CD4-positive, alpha-beta T cell treated with Interferon gamma for 1 hour (primary cell): ENCODE measurements at places on chromosomes 7 and 10.
A peak's percentile ranks its signal among the peaks of the same experiment; 100 is the strongest.

DNA sequence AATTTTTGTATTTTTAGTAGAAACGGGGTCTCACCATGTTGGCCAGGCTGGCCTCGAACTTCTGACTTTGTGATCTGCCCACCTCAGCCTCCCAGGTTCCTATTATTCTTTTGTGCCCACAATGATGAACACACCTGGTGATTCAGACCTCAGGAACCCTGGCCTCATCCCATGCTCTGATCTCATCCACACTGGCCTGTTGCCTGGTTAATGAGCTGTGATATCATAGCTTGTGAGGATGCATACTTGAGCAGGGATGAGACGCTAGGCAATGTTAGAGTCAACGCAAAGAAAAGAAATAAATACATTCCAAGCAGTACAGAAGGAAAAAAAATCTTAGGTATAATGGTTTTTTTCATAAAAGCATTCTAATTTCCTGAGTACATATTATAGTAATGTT is 82.4 kb upstream of the RNF32 start:
- DNase-seq = no peak

- DNase-seq = no peak
Observed at GRCh38 chr10:21953585-21954057, 49.9 kb downstream of the DNAJC1 start.

DNA sequence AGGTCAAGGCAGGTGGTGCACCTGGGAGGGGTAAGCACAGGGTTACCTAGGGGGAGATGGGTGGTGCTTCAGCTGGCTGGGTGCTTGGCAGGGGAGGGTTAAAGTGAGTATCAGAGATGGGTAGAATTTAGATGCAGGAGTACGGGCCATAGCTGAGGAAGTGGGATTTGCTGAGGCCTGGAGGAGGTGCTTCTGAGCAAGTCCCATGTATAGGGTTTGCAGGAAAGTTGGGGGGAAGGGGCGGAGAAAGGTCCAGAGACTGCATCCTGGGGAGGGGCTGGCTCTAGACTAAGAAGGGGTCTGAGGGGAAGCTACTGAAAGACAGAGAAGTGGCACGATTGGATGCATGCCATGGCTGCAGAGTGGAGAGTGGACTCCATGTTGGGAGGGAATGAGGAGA is 281.6 kb upstream of the ZNF32 start:
- DNase-seq = no peak

- DNase-seq = no peak
Observed at GRCh38 chr7:116834815-116835504, 27.4 kb upstream of the CAPZA2 start.

DNA sequence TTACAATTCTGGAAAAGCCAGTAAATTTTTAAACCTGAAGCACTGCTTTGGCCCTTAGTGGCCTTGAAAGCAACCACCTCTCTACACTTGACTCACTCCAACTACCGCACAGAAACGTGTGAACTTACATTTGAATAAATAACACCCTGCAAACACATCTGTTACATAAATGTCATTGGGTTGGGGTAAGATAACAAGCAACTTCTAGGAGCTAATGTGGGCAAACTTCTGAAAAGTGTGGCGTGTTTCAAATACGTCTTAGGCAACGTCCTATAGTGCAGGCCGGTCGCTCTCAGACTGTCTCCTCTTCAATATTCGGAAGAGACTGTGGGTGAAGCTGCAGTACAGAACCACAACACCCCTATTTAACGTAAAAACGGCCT is 474 bp downstream of the ORC5 start:
- DNase-seq = no peak

DNA sequence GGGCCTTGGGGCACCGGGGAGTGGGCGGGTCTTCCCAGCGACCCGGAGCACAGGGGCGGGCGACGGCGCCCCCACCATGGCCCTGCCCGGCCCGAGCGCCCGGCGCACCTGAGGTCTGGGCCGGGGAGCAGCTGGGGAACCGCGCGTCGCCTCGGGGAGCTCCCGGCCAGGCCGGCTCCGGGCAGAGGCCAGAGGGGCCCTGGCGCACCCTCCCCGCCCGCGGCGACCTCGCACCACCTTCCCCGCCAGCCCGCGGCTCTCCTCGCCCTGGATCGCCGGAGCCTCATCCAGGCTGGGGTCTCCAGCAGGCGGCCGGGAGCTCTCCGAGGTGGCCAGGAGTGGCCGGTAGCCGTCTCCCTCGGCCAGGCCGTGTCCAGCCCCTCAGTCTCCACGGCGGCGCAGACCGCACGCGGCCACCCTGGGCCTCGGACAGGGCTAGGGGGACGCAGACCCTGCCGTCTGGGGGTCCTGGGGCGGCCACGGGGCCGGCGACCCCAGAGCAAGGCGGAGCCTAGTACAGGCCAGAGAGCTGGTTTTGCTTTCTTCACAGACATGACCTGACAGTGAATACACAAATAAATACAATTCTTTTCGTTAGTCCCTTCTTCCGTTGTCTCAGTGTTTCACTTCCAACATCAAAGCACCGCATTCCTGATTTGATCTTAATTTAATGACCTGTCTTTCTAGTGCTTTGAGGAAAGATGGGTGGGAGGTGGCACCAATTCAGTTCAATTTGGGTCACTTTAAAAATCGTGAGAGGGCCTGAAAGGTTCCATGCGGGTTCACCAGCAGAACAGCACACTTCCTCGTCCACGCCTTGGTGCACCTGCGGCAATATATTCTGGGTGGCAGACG is 356.9 kb downstream of the DNAJB6 start:
- no peak for DNase-seq

- no peak for DNase-seq
Observed at GRCh38 chr10:115857856-115858255, 415.1 kb downstream of the GFRA1 start.

DNA sequence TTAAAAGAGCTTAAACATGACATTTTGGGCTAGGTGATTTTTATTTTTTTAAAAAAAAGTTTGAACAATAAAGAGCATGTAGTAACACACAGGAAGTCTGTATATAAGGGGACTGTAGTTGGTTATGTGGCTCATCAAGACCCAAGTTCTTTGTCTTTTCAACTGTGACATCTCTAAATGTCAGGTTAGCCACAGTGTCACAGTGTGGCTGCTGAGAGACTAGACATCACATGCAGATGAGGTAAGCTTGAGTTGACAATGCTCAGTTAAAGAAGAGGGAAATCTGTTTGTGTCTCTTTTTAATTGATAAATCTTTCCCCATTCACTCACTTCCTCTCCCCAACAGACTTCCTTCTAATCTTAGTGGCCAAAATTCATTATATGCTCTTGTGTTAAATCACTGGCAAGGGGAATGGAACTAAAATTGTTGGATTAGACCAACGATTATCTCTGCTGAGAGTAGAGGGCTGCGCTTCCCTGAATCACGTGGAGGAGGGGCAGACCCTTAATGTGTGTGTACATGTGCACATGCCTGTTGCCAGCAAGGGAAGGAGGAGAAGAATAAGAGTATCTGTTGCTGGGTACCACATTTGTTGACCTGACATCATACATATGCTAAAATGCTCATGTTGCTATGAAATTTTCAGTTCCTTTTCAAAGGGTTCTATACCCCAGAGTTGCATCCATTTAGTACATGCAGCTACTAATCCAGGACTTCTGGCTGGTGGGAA is 78.3 kb downstream of the MMRN2 start:
- no peak for DNase-seq

- DNase-seq = peak; percentile 43
Observed at GRCh38 chr7:149799397-149800168, 26.2 kb upstream of the ZNF467 start.

DNA sequence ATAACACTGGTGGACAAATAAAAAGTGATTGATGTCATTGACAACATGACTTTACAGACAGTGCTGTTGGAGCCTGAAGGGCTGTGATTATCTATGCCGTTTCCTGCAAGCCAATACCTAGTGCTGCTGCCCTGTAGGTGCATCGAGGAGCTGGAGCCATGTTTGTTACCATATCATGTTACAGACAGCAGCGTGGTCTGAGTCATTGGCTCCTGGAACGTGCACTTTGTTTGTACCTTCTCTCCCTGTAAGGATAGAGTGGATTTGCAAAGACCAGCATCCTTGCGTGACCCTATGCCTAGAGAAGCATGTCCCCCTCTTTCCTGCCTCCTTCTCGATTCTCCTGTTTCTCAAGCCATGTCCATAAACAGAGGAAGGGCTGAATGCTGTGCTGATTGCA is 597.2 kb downstream of the TYW1 start:
- DNase-seq = no peak

DNA sequence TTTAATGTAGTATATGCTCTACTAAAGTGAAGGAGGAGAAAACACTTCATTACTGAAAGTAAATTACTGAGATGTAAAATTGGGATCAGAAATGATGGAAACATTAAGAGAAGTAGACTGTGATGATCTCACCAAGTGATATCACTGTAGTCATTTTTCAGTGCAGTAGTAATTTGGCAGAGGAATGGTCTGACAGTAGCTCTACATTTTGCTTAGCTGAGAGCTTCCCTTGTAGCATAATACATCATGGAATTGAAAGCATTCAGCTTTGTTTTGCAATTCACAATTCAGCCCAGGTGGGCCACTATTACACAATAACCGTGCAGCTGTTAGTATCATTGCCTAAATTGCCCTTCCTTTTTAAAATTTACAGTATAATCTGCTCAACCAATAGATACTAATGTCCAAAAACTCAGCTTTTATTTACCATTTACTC is 19.4 kb upstream of the CABCOCO1 start:
- DNase-seq = no peak

DNA sequence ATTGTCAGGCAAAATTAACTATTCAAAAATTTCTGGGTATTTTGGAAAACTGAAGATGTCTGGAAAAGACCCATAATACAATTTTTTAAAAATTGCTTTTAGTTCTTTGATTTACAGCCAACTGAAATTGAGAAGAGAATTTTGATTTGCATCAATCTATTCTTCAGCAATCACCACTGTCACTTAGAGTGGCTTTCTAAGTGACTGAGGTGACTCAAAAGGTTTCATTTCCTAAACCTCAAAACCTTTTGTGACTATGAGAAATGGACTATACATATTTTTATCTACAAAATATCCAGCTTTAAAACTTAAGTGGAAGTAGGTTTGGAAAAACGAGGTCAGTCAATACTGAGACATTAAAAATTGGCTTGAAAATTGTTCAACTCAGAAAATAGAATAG is 60.0 kb downstream of the ENO4 start:
- DNase-seq = no peak

- no peak for DNase-seq
Observed at GRCh38 chr7:30912986-30913811, 1.5 kb downstream of the AQP1 start.

- no peak for DNase-seq
Observed at GRCh38 chr7:155581107-155581830, 34.9 kb upstream of the CNPY1 start.

DNA sequence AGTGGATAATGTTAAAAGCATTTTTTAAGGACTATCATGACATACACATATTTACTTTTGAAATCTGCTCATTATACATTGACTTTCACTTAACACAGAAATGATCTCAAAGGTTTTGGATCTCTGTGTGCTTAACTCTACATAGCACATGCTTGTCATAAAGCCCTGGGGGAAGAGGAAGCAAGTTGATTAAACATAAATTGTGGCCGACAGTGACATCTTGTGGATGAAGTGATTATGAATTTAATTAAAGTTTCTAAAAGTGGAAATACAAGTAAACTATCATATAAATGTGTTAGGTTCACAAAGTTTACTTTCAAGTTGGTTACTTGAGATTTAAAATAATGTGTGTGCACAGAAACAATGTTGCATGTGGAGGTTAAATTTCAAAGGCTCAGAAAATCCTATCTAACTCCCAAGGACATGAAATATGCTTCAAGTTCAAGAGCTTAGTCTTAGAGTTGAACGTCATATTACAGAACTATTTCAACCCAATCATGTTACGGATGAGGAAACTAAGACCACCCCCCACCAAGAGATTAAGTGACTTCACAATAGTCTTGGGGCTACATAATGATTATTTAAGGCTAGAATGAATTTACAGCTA is 1247.8 kb downstream of the GATA3 start:
- no peak for DNase-seq

GRCh38 chr7:111408724-111409123 is 153.6 kb downstream of the IMMP2L start:
- no peak for DNase-seq

DNA sequence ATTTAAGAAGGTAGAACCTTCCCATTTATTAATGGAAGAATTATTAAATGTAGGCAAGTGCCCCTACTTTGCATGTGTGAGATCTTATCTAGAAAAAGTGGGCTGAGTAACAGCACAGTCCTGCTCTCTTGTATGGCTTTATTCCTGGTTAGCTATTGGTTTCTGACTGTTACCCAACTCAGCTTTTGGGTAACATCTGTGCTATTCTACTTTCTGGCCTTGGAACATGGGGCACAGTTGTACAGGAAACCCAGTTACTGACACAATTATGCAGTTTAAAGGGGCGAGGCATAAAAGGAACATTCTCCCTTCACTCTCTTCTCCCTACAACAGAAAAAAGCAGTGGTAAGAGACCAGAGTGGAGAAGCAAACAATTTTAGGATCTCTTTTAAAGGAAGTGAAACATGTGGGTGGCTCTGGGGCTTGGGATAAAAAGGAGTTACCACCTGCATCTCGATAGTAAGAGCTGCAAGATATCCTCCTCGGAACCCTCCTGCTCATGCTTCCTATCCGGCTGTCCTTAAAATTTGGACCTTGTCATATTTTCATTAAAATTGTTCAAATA is 16.0 kb downstream of the NUDT5 start:
- no peak for DNase-seq

GRCh38 chr10:69479240-69480067 is 28.2 kb downstream of the TSPAN15 start:
- DNase-seq = no peak

- no peak for DNase-seq
Observed at GRCh38 chr7:99331002-99331401, 5.3 kb downstream of the ARPC1A start.

DNA sequence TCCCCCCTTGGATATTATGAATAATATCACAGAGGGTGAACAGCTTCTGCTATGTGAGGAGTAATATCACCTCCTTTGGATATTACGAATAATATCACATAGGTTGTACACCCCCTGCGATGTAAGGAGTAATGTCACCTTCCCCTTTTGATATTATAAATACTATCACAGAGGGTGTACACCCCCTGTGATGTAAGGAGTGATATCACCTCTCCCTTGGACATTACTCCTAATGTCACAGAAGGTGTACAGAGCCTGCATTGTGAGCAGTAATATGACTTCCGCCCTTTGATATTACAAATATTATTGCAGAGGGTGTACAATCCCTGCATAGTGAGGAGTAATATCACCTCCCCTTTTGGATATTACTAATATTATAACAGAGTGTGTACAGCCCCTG is 9.2 kb upstream of the TMEM225B start:
- no peak for DNase-seq

DNA sequence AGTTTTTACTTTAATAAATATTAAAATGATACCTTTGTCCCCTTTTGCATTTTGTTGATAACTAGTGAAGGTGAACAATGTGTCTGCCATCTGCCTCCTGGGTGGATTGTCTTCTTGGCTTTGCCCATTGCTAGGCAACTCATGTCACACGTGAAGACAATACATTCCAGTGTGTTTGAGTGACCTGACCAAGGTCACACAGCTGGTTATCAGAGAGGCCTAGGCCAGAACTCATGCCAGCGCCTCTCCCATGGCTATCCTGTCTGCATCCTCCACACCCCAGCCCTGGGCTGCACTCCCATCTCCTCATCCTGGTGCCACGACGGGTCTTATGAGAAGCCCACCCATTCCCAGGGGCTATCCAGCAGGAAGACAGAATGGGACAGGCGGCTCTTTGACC is 108.7 kb downstream of the PLCE1 start:
- DNase-seq = no peak
